ENCODE measurements at places on chromosomes 4 and X. TPM values are rescaled to one million over a fixed set of nuclear protein-coding genes. Genes with fewer than 3 reads are reported as not detected.

Gene ATOH1
- total RNA-seq = not detected

Gene GAK
- total RNA-seq = 44.2 TPM

Gene DDIT4L
- 8.1 TPM for total RNA-seq

Gene TIGD4
- total RNA-seq = 0.22 TPM

Gene STOX2
- 2.6 TPM for total RNA-seq

Gene TRIM75
- not detected for total RNA-seq

Gene ZCCHC12
- total RNA-seq = 0.11 TPM

Gene SLC39A8
- total RNA-seq = 9.8 TPM

Gene GPRASP1
- total RNA-seq = 5.0 TPM

Gene IGFBP7
- total RNA-seq = 256 TPM

Gene NLGN3
- 0.26 TPM for total RNA-seq

Gene TMEM271
- not detected for total RNA-seq

Gene ENPEP
- 0.26 TPM for total RNA-seq

Gene GATA1
- total RNA-seq = not detected

Gene SPANXA1
- not detected for total RNA-seq

Gene ADH7
- total RNA-seq = not detected

Gene CLCN4
- total RNA-seq = 7.1 TPM
